Activated CD4-positive, alpha-beta memory T cell treated with anti-CD3 and anti-CD28 coated beads for 36 hours (primary cell): ENCODE measurements at places on chromosomes 6 and 20.

DNA sequence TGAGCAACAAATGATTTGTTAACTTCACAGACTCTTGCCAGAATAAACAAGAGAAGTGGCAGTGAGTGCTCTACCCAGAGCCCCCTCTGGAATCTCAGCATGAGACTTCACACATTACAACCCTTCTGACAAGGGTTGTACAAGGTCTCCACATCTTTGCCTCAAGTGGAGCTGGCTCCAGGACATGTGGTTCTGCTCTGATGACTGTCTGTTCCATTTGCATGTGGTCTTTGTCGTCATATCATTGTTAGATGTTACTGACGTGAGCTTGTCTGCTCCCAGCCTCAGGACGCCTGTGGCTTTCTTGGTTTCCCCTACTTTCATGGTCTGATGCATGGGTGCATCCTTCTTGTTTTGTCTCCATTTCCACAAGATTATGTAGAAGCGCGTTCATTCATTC is 115.0 kb downstream of the SLC24A3 start:
- no peak for DNase-seq

DNA sequence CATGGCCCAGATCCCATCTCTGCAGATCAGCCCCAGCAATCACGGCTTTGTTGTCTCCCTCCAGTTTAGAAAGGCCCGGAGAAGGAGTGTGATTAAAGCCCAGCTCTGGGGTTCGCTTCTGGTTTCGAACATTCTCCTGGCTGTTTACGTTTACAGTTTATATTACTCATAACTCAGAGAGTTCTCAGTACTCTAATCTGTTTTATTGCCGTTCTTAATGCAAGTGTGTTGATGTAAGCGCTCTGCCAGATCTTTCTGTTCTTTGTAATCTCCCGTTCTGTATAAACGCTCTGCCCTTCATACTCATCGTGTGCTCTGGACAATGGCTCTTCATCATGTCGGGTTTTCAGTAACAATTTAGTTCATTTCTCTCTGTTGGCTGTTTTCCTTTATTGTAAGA is 118.0 kb upstream of the PRND start:
- no peak for DNase-seq

DNA sequence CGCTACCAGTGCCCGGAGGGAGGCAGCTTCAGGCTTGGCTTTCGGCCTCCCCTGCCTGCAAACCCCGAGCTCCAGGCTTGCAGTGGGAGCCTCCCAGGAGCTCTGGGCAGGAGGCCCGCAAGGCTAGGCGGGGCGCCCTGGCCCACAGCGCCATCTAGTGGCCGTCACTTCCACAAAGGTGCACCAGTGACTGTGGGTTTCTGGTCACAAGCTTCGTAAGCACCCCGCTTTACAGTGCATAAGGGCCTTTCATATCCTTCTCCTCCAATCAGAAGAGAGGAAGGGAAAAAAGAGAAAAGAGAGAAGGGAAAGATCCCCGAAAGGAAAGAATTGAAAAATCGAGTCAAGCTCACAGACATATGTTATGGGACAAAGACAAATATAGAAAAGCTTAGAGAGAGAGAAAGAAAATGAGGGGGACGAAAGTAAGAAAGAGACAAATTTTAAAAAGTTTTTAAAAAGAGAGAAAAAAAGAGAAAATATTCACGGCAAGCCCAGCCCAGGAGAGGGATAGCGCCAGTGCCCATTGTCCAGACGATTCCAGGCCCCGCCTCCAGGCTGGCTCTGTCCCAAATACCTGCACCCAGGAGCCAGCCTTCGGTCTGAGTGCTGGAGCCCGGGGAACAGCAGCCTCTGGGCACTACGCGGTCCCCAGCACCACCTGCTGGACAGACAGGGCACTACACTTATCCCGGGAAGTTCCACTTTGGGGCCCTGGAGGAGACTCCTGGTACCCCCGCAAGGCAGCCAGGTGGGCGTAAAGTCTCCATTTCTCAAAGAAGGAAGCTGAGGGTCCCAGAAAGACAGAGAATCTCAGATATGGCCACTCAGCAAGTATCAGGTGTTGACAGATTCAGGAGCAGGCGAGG is 207.1 kb downstream of the PREX1 start:
- peak; percentile 83 for DNase-seq

GRCh38 chr20:43328697-43329096 is 129.0 kb upstream of the SRSF6 start:
- no peak for DNase-seq

GRCh38 chr6:10258341-10258740 is 156.5 kb downstream of the TFAP2A start:
- no peak for DNase-seq

GRCh38 chr6:68256391-68256790 is 378.7 kb upstream of the ADGRB3 start:
- no peak for DNase-seq

GRCh38 chr6:136410201-136411024 is 120.8 kb upstream of the BCLAF1 start:
- no peak for DNase-seq

DNA sequence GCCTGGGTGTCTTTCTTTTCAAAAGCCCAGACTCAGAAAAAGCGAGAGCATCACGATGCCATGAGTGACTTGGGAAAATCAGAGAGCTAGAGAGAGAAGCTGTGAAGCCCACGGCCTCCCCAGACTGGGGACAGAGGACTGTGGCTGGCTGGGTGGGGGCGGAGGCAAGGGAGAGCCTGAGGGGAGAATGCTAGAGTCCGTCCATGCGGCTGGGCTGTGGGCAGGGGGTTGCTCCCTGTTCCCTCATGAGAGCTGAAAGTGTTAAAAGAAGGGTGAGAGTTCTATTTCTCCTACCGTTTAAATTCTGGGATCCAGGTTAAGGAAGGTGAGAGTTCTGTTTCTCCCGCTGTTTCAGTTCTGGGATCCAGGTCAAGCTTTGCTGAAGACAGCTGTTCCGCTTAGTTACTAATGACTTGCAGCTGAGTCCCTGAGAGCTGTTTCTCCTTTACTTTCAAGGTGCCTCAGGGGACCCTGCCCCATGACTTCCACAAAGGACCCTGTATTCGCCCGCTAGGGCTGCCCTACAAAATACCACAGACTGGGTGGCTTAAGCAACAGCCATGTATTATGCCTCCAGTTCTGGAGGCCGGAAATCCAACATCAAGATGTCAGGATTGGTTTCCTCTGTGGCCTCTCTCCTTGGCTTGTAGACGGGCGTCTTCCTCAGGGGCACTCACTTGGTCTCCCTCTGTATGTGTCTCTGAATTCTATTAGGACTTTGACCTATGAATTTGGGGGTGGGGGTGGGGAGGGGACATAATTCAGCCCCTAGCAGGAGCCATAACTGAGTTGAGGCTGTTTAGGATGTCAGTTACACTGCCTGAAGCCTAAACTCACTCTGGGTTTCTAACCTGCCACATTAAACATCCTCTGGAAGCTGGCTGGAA is 127.0 kb downstream of the PXDC1 start:
- DNase-seq, result no peak

- DNase-seq, result peak; percentile 65
Measured at GRCh38 chr20:33444797-33445560, 1.4 kb upstream of the SNTA1 start.

GRCh38 chr20:7015257-7015656 is 247.8 kb downstream of the BMP2 start:
- no peak for DNase-seq

DNA sequence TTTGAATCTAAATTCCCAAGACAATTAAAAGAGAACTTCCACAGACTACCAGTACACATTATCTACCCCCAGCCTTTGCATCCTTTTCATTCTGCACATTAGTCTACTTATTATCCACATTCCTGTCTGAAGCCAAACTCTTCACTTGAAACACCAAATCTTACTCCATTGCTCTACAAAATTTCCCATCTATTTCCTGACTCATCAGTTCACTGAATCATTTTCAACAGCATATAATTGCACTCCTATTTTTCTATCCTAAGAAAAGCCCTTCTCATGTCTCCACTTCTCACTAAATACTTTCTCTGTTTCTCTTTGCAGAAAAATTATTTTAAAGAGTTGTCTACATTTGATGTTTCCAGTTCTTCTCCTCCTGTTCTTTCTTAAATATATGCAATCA is 239.4 kb upstream of the FERMT1 start:
- no peak for DNase-seq

DNA sequence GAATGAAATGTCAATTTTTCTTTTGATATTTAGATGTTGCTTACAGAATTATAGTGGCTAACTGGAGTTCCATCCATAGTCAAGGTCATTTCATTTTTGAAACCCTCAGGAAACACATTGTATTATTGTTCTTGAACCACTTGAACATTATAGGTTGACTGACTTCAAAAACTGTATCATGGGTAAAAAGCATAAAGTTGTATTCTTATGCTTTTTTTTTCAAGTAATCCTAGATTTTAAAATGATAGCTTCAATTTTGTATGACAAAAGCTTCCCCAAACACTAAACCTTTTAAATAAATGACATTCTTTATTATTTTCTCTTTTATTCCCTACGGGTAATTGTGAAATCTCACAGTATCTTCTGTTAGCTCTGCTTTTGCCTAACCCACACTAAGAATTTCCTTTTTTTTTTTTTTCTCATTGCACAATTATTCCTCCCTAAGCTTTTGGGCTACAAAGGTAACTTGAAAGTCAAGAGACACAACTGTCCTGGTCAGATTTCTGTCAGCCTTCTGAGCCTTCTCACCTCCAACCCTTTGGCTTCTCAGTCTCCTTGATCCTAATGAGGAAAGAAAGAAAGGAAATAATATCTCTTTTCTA is 36.9 kb upstream of the LAMA4 start:
- DNase-seq, result no peak

GRCh38 chr20:23298155-23298554 is 52.4 kb upstream of the NXT1 start:
- DNase-seq, result no peak

DNA sequence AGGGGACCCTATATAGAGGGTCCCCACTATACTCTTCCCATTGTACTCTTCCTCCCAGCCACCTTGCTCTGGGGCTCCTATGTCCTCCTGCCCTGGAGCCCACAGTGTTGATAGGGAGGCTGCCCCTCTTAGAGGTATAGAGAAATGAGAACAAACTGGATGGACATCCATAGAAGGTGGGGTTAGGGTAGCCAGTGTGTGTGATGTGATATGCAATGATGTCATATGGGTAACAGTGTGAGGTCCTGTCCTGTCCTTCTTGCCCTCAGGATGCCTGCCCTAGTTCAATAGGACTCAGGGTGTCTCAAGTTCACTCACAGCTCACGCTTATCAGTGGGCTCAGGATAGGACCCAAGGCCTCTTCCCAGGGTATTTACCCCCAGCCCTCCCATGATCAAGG is 435 bp downstream of the PTCRA start:
- no peak for DNase-seq

- peak; percentile 77 for DNase-seq
Measured at GRCh38 chr6:89298680-89299465, 16.2 kb downstream of the GABRR2 start.

DNA sequence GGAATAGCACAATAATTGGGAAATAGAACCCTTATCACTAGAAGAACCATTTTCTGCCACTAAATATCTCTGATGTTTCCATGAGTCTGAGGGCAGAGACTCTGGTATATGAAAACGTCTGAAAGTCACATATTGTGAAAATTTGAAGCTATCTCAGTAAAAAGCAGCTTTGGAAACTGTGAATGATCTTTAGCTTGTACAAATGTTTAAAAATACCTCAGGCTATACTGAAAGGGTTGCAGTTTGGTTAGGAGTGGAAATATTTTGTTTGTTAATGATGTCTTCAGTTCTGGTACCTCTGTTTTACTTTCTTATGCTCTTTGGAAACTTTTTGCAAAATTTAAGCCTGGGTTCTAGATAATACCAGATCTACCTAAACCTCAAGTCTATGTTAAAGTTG is 135.0 kb downstream of the SLC16A10 start:
- no peak for DNase-seq

- no peak for DNase-seq
Measured at GRCh38 chr6:133699741-133700385, 189.1 kb upstream of the TCF21 start.

DNA sequence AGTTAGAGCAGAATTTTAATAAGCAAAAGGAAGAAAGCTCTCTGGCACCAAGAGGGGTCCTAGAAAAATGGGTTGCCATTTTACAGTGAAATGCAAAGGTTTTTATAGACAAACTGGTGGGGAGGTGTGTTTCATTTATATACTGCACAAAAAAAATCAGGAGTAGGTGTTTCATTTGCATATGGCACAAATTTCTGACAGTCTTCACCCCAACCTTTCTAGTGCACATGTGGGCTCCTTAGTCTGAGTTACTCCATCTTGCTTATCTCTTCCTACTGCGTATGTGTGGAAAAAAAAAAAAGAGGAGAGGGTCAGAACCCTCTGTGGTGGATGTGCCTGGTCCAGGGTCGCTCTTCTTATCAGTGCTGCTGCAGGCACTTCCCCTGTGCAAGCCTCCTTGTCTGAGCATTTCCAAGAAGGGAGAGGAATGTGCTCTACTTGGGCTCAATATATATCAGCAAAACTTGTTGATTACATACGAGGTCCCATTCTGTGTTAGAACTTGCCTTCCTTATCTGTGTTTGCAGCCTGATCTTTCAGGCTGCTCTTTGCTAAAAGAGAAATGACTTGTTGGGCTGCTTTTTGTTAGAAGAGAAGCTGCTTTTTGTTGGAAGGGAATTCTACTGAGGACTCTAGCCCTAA is 59.0 kb upstream of the MRAP2 start:
- no peak for DNase-seq

DNA sequence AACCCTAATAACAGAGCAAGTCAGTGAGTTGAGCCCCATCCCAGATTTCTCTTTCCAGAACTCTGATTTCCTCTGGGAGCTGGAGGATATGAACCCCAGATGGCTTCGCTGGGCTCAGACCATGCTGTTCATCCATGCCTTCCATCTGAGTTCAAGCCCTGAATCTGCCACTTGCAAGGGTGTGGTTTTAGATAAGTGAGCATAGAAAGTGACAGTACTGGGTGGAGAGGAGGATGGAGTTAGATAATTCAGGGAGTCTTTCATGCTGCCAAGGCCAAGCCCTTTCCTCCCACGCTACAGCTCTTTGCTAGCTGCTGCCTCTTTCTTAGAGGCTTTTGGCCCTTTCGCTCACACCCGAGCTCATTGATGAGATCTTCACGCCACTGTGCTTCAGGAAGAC is 57.2 kb upstream of the MAFB start:
- DNase-seq, result no peak

GRCh38 chr6:44304282-44305199 is 8.6 kb downstream of the AARS2 start:
- DNase-seq, result peak; percentile 45

DNA sequence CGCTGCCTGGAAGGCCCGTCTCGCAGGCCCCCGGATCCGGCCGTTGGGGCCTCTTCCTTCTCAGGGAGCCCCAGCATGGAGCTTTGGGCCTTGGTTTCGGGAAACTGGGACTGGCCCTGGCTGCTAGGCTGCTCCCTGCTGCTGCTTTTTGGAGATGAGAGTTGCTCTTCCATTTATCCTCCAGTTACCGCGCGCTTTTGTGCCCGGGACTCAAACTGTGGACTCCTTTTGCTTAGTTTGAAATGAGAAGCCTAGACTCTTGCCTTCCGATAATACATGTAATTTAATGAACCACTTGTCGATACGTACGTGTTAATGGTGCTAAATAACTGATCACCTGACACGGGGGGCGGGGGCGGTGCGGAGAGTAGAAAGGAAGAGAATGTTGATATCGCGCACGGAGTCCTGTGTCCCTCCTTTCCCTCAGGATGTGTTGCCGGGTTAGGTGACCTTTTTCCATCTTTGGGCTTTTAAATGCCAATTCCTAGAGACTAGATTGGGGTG is 968 bp downstream of the PHF3 start:
- DNase-seq, result peak; percentile 79
